ENCODE measurements at places on chromosomes 7 and 10.
A peak's percentile ranks its signal among the peaks of the same experiment; 100 is the strongest.

- no peak for DNase-seq
Measured at GRCh38 chr10:124622866-124623536, 121.2 kb downstream of the FAM53B start.

DNA sequence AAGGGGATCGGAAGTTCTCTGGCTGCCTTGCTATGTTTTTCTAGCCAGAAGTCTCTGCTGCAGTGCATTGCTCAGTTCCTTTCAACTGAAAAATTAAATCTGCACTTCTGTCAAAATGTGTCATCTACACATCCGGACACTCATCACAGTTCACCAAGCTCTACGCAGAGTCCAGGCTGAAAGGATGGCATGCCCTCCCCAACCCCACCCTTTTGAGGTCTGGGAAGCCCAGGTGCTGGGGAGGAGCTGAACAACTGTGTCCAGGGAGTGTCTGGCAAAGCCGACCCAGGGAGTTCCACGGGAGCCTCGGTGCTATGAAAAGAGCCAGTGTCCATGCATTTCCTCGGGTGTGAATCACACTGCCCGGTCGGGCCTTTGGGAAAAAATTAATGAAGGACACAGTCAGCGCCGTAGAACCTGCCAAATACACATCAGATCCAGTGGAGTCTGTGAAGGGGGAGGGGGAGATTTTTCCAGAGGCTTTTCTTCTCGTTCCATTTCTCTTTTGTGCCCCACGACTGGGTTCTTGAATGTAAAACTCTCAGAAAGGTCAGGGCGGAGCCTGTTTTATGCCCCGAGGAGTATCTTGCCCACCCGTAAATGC lies 757 bp upstream of the PALS2 start:
- no peak for DNase-seq

DNA sequence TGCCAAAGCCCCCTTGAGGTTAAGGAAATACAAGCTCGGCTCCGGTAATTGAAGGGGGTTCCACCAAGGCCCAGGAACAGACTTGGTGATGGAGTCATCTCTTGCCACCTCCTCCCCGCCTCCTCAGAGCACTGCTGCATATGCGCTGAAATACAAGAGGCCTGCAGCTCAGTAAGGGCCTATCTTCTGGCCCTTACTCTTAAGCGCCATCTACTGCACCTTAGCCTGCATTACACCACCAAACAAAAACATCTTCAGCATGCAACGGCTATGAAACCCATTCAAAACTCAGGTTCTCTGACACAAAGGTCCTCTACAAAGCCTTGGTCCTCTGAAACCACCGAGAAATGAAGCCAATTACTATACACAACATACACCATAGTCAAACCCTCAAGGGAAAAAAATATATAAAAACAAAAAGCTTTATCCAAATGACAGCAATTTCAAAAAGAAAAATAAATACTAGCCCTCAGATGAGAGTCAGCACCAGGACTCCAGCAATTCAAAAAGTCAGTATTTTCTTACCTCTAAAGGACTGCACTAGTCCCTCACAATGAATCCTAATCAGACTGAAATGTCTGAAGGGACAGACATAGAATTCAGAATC lies 176.8 kb upstream of the TBX20 start:
- peak; percentile 10 for DNase-seq

GRCh38 chr7:28939844-28940544 lies 18.1 kb downstream of the TRIL start:
- no peak for DNase-seq

- DNase-seq = no peak
Measured at GRCh38 chr10:1550616-1551015, 186.7 kb downstream of the ADARB2 start.

GRCh38 chr10:85067955-85068354 lies 739.6 kb downstream of the CCSER2 start:
- DNase-seq = no peak

DNA sequence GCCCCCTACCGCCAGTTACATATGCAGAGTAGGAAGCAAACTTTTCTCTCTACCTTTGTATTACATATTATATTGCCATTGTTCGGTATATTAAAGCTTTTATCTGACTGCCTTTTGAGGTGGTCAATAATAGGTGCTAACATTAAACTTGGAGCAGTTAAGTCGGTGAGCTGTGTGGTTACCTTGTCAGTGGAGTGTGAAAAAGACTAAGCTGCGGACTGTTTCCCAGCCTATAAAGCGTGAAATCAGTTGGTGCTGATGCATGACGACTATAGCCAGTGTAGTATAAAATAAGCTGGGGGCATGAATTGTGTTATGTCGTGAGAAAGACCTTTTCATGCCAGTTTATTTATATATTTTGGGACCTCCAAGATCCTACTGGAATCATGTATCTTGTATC lies 33.7 kb downstream of the R3HCC1L start:
- DNase-seq = no peak

DNA sequence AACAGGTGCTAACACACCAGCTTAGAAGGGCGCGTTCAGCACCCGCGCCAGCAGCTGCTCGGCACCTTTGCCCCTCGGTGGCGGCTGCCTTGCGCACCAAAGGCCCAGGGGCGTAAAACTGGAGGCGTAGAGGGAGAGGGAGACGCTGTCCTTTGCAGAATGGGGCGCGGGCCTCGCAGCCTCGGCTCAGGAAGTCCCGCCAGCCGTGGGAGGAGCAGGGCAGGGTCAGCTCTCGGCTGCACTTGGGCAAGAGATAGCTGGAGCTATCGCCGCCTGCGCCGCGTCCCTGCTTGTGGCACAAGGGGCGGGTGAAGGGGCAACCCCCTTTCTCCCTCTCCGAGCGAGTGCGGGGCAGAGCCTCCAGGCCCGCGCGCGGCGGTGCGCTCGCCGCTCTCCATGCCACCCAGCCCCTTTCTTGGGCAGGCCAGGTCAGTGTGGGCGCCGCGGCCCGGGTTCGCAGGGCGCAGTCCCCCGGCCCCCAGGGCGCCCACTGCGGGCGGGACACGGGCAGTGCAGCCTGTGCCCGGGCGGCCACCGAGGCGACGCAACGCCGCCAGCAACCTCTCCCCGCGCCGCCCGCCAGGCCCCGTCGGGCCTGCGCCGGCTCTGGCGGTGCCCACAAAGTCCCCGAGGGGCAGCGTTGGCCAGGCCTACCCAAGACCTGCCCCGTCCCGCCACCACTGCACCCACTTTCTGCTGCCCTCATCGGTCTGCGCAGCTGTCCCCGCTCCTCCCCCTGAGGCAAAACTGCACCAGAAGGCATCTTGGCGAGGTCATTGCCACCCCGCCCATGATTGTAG lies 4.1 kb downstream of the NEUROD6 start:
- DNase-seq = no peak

- no peak for DNase-seq
Measured at GRCh38 chr10:121063744-121064143, 212.6 kb downstream of the WDR11 start.

DNA sequence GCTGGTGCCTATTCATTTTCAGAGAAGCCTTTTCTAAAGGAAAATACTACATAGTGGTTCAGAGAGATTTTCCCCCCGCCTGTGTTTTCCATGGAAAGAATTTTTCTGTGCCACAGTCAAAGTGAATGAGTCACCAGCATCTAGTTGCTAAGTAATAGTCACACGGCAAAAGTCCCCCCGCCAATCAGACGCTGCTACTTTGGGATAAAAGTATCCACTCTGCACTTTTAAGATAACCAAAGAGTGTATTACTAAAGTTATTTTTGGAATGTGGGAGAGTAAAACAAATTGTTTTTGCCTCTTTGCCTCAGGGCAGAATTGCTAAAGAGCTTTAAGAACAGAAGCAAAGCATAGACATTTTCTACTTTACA lies 23.5 kb downstream of the ABLIM1 start:
- peak; percentile 6 for DNase-seq

- DNase-seq = no peak
Measured at GRCh38 chr7:132564849-132565248, 11.4 kb downstream of the PLXNA4 start.

DNA sequence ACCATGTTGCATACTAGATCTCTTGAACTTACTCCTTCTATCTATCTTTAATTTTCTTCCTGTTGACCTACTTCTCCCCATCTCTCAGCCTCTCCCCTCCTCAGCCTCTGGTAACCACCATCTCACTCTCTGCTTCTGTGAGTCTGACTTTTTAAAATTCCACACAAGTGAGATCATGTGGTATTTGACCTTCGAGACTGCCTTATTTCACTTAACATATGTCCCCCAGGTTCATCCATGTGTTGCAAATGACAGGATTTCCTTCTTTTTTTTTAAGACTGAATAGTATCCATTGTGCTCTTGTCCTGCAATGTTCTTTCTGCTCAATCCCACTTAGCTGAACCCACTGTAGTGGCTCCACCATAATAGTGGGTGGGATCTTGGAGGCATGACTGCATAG lies 51.4 kb upstream of the DNAJC1 start:
- no peak for DNase-seq

DNA sequence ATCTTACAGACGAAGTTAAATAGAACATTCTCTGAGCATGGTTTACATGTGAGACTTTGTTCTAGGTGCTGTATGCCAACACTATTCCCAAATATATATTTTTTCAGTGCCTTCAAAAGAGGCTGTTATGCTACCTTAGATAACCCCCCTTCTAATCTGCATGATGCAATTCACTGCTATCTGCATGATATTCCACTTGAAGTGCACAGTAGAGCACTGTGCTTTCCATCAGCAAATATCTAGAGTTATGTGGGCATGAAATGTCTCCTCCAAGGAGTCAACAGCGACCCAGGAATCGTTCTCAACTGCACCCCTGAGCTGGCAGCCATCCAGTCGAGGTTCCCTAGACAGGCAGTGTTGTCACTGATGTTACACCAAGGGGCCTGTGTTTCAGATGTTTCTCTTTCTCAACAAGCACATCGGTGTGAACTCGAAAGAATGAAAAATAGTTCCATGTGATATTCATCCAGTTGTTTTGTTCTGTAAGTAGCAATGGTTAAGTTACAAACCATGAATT lies 88.3 kb downstream of the PDE1C start:
- no peak for DNase-seq

GRCh38 chr10:26969145-26969926 lies 108.6 kb upstream of the ABI1 start:
- DNase-seq = no peak

GRCh38 chr7:105512415-105512814 lies 9.7 kb downstream of the PUS7 start:
- no peak for DNase-seq

- DNase-seq = no peak
Measured at GRCh38 chr7:100791881-100792666, 35.2 kb downstream of the EPHB4 start.

GRCh38 chr7:71486856-71487628 lies 355.1 kb downstream of the GALNT17 start:
- DNase-seq = no peak

DNA sequence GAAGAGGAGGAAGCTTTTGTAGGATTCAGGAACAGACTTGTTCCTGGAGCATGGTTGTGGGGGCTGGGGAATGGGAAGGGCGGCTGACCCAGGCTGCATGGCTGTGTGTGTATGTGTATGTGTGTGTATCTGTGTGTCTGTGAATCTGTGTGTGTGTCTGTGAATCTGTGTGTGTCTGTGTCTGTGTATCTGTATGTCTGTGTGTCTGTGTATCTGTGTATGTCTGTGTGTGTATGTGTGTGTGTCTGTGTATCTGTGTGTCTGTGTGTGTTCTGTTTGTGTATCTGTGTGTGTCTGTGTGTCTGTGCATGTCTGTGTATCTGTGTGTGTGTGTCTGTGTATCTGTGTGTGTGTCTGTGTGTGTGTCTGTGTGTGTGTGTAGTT lies 6.6 kb upstream of the STX1A start:
- no peak for DNase-seq

GRCh38 chr7:29326864-29327263 lies 132.3 kb downstream of the CHN2 start:
- no peak for DNase-seq

DNA sequence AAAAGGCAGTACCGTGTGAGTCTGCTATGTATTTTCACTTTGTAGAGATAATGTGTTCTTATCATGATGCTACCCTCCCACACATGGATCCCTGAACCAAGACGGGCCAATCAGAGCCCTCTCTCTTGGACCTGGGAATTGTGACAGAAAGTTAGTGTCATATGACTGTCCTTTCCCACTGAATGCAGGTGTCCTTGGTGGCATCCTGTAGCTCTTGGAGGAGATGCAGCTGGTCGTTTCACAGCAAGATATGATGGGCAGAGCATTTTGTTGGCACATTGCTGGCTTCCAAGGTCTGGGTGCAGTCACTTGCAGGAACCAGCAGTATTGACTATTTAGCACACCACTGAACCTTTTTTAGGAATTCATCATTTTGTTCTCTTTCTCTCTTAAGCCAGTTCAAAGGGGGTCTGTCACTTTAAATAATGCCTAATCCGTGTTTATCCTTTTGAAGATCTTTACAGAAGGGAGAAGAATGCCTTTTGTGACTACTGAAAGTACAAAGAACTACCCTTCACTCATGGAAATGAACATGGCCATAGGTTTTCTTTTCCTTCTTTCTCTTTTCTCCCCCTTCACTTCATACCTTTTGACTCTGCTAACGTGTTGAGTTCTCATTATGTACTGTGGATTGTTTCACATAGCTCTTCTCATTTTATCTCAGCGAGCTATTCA lies 125.1 kb downstream of the PLXDC2 start:
- no peak for DNase-seq

- no peak for DNase-seq
Measured at GRCh38 chr7:72080865-72081510, 331.1 kb downstream of the CALN1 start.

DNA sequence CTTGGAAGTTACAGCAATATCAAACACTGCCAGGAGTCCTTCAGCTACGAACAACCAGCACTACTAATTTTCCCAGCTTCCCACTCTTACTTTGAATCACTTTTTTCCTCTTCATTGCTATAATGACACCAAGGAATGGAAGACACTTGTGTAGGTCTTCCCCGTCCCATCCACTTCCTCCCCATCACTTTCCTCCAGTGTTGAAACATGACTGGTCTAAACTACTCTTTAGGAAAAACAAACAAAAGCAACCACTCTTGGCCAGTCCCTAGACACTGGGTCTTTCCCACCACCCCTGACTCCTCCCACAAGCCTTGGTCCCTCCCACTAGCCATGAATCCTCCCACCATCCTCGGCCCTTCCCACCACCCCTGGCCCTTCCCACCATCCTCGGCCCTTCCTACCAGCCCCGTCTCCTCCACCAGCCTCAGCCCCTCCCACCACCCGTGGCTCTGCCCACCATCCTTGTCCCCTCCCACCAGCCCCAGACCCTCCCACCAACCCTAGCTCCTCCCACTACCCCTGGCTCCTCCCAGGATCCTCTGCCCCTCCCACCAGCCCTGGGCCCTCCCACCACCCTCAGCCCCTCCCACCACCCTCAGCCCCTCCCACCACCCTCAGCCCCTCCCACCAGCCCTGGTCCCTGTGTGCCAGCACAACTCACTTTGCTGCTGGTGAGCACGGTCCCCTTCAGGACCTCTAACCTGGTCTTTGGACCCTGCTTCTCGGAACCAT lies 68.5 kb downstream of the CXCL12 start:
- no peak for DNase-seq

DNA sequence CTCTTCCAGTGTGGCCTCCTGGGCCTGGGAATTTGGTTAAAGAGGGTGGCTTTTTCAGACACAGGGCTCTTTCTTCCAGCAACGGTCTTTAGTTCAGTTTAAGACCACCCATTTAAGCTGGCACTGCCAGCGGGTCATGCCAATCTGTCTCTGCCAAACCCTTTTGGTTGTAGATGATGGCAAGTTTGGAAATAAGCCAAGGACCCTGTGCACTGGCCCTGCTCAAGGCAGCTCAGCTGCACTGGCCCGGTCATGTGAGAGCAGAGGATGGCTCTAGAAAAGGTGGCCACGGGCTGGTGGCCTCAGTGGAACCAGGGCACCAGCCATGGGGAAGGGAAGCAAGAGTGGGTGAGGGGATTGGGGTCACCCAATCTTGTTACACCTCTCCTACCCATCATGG lies 294.1 kb downstream of the GLRX3 start:
- no peak for DNase-seq

- no peak for DNase-seq
Measured at GRCh38 chr10:97355571-97355975, 21.0 kb upstream of the FRAT2 start.
